ENCODE measurements at places on chromosomes 2 and 18. TPM values are rescaled to one million over a fixed set of nuclear protein-coding genes. Genes with fewer than 3 reads are reported as not detected.
A peak's percentile ranks its signal among the peaks of the same experiment; 100 is the strongest.

- DNase-seq = peak; percentile 69
Observed at GRCh38 chr2:24015562-24016375, 5.9 kb downstream of the MFSD2B start.

DNA sequence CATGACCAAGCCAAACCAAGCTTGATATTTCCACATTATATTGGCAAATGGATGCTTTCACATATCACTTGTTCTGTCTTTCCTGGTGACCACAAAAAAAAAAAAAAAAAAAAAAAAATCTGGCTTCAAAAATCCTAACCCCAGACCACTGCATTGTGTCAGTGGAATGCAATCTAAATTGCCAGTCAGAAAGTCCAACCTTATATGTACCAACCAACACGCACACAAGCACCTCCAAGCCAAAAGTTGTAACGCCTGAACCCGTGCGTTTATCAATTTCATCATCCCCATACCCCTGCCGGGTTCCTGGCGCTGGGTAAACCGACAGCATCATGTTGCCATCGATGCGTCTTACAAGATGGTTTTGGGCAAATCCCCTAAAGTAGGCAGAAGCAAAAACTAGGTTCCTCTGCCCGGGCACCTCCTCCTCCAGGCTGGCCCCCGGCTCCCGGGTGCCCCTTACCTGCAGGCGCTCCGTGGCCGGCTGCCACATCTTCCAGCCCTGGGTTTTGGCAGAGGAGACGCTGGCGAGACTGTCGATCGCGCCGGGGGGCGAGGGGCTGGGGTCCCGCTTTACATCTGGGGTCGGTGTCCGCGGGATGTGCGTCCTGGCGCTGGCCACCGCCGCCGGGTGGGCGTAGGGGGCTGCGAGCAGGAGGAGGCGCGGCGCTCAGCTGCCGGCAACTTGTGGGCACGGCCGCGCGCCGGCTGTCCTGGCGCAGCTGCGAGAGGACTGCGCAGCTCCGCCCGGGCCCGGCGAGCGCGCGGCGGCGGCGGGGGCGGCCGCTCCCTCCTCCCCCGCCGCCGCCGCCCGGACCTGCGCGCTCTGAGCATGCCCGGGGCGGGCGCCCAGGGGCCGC lies at the start of gene PID1:
Gene PID1, minus strand, starts transcription at position 737 of the 860 bp plus-strand sequence. Its CDS starts 244 bp downstream, at position 493.
- peak; percentile 76 for DNase-seq

DNA sequence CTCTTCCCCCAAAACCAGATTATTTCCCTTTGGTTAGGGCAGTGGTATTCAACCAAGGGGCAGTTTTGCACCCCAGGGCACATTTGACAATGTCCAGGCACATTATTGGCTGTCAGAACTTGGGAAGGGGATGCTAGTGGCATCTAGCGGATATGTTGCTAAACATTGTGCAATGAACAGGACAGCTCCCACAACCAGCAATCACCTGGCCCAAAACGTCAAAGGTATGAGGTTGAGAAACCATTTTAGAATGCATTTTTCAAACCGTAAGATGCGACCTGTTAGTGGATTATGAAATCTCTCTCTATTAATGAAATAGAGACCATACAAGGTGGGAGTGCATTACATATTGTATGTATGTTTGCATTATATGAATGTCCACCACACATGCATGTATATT lies 54.2 kb downstream of the CD8B2 start:
- no peak for DNase-seq

The DNER gene
- not detected for total RNA-seq
